ENCODE measurements at places on chromosomes 16 and 17.

DNA sequence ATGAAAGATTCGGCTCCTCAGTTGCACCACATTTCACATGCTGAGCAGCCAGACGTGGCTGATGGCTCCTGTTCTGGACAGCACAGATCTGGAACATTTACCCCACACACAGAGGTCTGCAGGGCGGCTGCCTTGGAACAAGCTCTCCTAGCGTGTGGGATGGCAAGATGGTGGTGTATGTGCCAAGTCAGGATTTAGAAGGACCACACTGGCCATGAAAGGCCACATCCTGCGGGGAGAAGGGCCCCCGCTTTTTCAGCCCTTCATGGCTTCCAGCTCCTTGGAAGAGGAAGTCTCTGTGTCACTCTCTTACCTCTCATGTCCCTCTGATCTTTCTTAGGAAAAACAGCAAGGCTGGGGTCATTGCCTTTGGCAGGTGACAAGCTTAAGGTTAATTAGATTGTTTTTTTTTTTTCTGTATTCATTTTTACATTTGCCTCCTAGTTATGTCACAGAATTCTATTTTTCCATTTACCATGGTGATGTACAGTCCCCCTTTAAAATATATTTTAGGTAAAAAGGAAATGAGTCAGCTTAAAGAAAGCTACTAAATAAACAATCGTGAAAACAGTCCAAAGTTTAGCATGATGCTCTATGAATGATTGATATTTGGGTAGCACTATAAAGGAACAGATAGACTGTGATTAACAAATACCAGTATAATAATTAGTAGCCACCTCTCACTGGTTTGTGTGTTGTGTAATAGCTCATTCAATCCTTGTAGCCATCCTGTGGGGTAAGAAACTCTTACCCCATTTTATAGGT is 396.6 kb downstream of the CPPED1 start:
- no peak for DNase-seq

DNA sequence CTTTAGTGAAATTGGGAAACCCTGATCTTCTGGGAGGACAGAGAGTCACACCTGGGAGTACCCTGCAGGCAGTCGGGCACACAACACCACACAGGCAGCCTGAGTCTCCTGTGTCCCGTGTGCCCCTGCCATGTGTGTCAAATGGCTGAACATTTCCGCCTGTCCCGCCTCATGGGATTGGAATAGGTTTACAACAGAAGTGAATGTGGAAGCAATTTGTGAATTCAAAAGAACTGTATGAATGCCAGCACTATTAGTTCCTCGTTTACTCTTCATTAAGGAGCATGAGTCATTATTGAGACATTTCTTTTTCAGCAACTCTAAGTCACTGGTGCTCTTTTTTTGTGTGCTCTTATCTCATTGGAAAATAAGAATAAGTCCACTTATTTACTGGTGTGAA is 226.5 kb downstream of the PMP22 start:
- DNase-seq = no peak

- no peak for DNase-seq
Observed at GRCh38 chr16:19138601-19139000, 24.8 kb downstream of the ITPRIPL2 start.

DNA sequence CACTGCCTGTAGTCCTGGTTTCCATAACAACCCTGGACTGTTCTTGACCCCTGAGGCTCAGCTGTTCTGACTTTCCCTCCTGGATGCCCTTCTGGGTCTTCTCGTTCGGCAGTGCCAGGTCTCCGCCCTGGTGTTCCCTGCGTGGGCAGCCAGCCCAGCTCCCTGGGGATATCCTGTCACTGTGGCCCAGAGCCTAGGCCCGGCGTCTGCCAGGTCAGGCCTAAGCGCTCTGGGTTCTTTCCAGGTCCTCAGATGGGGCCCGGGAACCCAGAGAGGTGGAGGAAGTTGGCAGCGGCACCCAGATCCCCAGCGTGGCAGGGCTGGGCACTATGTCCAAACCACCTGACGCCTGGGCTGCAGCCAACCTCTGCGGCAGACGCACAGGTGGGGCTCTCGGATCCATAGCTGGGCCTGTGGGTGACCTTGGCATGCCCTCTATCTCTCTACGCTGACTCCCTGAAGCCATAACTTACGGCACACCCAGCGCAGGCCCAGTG is 12.5 kb upstream of the ATP2A3 start:
- no peak for DNase-seq

DNA sequence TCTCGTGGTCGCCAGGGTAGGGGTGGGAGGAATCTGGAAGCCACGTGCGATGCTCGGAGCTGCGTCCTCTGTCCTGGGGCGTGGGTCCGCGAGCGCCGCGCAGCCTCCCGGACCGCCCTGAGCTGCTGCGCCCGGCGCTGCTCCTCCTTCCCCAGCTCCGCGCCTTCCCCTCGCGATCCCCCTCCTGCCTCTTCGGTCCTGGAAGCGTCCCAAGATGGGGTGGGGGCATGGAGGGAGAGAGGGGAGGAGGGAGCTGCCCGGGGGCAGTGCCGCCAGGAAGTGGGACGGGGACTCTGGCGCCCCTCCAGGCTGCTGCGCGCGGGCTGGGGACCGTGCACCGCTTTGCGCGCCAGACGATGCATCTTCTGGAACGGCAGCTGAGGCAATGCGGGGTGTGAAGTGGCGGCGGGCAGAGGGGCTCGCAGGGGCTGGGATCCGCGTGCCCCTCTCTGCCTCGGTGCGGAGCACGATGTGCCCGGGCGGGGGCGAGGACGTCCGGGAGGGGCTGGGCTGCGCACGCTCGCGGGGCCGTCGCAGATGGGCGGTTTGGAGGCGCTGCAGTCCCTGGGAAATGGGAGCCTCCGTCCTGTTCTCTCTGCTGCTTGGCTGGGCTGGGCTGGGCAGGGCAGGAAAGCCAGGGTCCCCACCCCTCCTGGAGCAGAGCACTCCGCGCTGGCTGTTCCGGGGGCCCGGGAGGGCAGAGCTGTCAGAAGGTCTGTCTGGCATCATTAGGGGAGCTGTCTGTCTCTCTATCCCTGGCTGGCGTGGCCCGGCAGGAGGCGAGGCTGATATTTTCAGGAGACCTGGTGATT is 388.0 kb downstream of the SEC14L1 start:
- no peak for DNase-seq

DNA sequence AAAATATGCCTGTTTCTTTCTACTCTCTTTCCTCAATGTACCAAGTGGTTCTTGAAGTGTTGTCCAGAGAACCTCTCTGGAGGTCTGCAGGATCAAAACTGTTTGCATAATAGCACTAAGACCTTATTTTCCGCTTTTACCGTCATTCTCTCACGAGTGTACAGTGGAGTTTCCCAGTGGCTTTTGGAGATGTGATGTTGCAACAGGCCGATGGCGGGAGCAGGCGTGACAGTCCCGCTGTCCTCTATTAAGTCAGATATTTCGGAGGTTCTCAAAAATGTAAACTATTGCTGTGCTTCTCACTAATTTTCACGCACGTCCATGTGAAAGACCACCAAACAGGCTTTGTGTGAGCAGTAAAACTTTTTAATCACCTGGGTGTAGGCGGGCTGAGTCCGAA is 8.3 kb upstream of the GPRC5B start:
- DNase-seq = no peak

GRCh38 chr17:68850749-68851510 is 104.3 kb downstream of the ABCA8 start:
- DNase-seq = no peak

- DNase-seq = no peak
Observed at GRCh38 chr16:11627822-11628457, 40.3 kb upstream of the SNN start.

DNA sequence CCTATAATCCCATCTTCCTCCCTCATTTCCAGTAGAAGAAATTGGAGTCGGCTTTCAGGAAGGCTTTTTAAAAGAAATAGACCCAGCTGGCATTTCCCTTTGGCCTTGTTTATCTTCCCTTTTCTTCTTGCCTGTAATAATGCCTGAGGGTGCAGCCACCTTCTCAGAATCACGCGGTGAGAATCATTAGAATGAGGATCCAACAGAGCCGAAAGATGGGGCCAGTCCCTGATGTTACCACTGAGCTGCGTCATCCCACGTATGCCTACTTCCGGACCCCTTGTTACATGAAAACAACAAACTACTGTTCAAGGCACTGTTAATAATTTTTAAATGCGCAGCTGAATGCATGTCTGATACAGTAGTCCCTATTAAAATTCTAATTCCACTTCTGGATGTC is 24.1 kb downstream of the SDR42E1 start:
- no peak for DNase-seq

- peak; percentile 76 for DNase-seq
Observed at GRCh38 chr17:17682293-17682736, 1.1 kb downstream of the RAI1 start.

GRCh38 chr17:38748149-38748891 is at the start of gene PCGF2:
Gene PCGF2 (minus strand): TSS chr17:38748336. CDS start chr17:38740402, 7,934 bp downstream.
- no peak for DNase-seq

DNA sequence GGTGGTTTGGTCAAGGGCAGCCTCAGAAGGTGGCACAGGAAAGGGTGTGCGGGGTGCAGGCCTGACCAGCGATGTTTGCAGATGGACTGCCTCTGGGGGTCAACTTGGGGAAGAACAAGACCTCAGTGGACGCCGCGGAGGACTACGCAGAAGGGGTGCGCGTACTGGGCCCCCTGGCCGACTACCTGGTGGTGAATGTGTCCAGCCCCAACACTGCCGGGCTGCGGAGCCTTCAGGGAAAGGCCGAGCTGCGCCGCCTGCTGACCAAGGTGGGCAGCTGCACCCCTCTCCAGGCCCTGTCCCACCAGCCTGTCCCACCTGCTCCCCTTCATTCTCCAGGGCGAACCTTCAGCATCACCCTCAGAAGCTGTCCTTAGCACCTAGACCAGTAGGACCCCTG is 12.5 kb downstream of the DHODH start:
- DNase-seq = no peak

GRCh38 chr16:1105888-1106620 is 10.0 kb upstream of the C1QTNF8 start:
- DNase-seq = no peak

- no peak for DNase-seq
Observed at GRCh38 chr17:1482680-1483079, 9.8 kb downstream of the MYO1C start.

All from CD4-positive, alpha-beta T cell treated with Interleukin-15 for 1 hour (primary cell).